ENCODE measurements at places on chromosomes 1 and 21. TPM values are rescaled to one million over a fixed set of nuclear protein-coding genes. Genes with fewer than 3 reads are reported as not detected.

DNA sequence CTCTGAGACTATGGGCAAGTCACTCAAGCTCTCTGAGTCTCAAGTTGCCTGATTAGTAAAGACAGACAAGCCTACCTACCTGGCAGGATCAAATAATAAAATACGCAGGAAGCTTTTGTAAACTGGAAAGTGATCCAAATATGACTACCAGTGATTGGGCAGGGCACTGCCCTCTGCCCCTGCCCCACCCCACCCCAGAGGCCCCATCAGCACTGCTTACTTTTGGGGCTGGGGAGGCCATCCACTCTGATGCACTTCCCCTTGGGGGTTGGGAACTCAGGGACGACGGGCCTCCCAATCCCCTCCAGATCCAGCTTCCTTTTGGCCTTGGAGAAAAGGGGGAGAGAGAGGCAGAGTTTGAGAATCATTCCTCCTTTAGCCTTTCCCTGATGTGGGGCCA, 6.9 kb downstream of the E2F2 start:
- DNase-seq: no peak

DNA sequence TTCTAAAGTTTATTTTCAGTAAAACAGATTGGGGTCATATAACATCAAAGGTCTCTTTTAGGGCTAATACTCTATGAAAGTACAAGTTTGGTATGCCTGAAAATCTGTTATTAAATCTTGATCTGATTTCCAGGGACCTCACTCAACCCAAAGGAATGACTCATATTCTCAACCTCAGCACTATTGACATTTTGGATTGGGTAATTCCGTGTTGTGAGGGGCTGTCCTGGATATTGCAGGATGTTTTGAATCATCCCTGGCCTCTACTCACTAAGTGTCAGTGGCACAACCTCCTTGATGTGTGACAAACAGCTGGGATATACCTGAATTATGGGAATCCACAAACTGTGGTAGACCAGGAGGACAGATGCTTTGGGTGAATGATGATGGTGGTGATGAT, 51.5 kb upstream of the CYP2J2 start:
- no peak for DNase-seq

- DNase-seq: no peak
Measured at GRCh38 chr1:110218137-110218536, 8.0 kb downstream of the KCNC4 start.

Gene OR2T29
- total RNA-seq: 10.8 TPM

- peak; percentile 16 for DNase-seq
Measured at GRCh38 chr1:216183007-216183406, 240.2 kb downstream of the USH2A start.

Gene RXFP4
- 6.3 TPM for total RNA-seq

GRCh38 chr1:61007534-61008364, 74.6 kb upstream of the NFIA start:
- no peak for DNase-seq

GRCh38 chr21:26795412-26795805, 49.8 kb downstream of the ADAMTS1 start:
- no peak for DNase-seq

GRCh38 chr1:232574889-232575762, 54.8 kb downstream of the SIPA1L2 start:
- peak; percentile 66 for DNase-seq

DNA sequence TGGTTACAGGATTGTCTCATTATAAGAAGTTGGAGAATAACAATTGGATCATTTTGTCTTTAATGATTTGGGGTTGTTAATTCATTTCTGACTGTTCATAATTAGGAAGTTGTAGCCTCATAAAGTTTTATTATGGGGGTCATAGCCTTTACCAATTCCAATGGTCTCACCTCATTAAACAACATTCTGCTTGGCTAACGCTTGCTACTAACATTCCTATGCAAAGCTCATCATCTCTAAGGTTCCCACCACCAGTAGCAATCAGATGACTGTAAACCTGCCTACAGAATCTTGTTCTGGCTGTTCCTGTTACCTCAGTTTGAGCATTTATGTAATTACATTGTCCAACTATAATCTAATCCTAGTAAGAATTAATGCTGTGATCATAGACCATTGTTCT, 60.2 kb downstream of the ODF2L start:
- no peak for DNase-seq

- DNase-seq: peak; percentile 66
Measured at GRCh38 chr1:7387053-7387927, 383.8 kb upstream of the VAMP3 start.

Gene EPHB2
- total RNA-seq: 28.9 TPM

Data from umbilical cord (tissue), 2 donors.